ENCODE measurements at places on chromosomes 2 and 18.

GRCh38 chr2:48738806-48739205, 16.7 kb downstream of the LHCGR start:
- DNase-seq, result no peak

DNA sequence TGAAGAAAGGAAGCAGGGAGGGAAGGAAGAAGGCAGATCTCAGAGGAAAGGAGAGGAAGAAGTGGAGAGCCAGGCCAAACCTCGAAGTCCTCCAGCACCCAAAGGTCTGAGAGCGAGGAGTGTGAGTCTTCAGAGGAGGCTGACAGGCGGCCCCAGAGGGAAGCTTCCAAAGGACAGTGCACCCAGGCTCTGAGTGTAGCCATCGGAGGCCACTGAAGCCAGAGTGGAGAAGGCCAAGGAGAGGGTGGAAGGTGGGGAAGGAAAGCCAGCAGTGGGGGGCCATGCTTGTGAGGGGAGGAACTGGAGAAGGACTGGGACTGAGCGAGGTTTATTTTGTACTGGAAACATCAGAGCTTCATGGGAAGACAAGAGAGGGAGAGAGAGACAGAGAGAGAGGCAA, 6.0 kb downstream of the ATP6V1B1 start:
- no peak for DNase-seq

GRCh38 chr18:79508565-79509535, 113.1 kb downstream of the NFATC1 start:
- DNase-seq, result no peak

DNA sequence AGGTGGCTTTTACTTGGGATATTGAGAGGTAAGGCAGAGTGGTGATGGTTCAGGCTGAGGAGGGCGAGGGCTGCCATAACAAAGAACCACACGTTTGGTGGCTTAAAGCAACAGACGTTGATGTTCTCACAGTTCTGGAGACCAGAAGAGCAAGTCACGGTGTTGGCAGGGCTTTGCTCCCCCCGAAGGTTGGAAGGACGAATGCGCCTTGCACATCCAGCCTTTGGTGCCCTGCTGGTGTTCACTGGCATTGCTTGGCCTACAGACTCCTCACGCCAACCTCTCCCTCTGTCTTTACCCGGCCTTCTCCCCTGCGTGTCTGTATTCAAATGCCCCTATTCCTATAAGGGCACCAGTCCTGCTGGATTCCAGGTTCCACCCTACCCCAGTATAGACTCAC, 125.4 kb downstream of the TPO start:
- peak; percentile 19 for DNase-seq

DNA sequence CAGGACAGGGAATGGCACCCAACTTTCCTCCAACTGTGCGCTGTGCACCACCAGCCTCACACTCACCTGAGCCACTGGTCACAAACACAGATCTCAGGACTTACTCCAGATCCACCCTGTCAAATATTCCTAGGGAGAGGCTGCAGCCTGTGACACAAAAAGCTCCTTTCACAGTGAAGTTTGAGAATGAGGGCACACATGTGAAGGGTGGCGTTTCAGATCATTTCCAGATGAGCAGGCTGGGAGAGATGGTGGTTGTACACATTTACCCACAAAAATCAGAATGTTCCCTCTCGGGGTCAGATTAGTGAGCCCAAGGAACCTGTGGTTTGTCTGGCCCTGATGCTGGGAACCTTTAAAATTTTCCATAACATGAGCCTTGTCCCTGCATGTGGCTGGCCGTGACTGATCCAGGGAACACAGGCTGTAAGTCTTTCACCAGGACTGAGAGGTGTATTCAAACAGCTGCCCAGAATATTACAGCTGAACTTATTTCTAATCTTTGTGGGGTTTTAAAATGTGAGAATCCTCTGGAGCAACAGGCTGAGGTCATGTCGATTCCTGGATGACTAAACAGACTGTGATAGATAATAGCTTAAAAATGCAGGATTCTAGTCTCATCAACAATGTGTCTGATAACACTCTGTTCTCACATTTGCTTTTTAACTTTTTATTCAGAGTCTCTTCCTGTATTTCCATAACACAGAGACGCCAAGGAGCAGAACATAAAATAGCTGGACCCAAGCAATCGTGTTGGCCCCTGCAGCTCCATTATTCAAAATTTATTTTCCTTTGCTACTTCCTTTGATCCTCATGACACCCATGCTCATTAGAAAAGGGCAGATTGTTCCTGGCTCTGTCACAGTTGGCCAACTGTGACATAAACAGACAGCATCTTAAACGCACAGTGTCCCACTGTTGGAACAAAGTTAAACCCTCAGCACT, 35.5 kb downstream of the IL1R2 start:
- no peak for DNase-seq

- peak; percentile 56 for DNase-seq
Measured at GRCh38 chr2:100427627-100428258, 10.3 kb upstream of the CHST10 start.

GRCh38 chr2:188878716-188879115, 95.5 kb upstream of the COL3A1 start:
- no peak for DNase-seq

DNA sequence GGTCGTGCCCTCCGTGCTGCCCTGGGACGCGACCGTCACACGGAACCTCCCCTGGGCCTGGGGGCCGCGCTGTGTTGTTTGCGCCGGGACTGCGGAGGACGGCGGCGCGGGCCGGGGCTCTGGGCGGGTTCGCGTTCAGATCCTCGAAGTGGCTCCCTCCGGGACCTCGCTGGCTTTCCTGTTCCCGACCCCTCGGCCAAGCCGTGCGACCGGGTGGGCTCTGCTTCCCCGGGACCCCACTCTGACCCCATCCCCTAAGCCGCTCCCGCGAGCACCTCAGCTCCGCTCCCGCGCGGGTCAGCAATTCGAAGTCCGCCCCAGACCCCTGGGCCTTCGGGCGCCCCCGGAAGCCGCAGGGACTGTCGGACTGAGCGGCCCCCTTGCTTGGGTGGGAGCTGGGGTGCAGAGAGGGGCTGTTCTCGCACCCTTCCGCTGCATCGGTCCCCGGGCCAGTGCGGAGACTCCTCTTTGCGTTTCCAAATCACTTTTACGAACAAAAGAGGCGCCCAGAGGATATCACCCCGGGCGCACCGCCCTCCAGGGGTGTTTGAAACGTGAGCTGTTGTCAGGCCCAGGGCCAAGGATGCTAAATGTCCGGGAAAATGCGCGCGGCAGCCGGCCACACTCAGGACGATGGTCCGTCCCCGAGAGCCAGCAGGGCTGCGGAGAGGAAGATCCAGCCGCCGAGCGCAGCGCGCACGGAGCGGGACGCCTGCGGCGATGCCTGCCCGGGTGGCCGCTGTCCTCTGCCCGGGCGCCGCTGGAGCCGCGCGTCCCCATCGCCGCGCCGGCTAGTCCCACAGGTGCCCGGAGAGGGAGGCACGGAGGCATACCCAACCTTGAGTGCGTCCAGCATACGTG, 73.5 kb downstream of the ZCCHC2 start:
- DNase-seq, result peak; percentile 11

DNA sequence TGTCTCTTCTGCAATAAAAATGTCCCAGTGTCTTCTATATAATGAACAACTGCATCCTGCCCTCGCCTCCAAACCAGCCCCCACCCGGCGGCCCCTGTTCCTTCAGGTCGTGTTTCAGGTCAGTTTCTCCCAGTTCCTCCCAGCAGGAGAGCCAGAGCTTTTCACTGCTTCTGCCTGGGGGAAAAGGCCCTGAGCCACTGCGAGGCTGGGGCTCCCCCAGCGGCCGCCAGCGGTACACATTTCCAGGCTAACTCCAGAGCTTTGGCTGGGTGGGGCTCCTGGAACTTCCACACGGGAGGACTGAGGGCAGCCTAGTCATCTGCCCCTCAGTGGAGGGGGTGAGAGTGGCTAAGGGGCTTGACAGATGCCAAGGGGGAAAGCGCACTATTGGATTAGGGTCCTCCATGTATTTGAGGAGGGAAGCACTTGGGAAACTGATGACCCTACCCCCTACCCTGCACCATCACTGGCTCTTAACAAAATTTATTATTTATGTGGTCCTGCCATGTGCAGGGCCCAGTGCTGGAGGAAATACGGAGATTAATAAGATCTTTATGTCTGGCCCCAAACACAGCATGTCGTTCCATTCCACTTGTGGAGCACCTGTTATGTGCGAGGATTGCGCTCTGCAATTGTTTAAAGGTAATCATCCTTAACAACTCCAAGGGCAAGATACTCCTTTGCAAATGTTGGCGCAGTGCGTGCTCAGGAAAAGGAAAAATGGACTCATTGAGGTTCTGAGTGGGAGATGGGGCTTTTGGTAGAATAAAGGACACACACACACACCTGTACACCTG, 17.3 kb upstream of the CYS1 start:
- DNase-seq, result peak; percentile 40

DNA sequence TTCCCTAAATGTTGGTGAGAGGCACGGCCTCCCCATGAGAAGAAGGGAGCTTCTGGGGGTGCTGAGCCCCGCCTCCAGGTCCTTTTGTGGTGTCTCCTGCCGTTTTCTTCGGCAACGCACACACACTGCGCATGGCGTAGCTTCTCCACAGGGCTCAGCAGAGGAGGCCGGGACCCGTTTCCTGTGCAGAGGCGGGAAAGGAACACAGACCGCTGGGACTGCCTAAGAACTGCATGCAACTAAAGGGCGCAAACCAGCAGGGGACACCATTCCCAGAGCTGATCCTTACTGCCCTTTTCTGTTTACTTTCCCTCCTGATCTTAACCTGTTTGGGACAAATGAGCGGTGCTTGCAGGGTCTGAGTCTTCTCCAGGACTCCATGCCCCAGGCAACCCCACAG, 90.3 kb upstream of the CAPN13 start:
- no peak for DNase-seq

GRCh38 chr2:118123561-118124232, 35.4 kb downstream of the INSIG2 start:
- no peak for DNase-seq

- no peak for DNase-seq
Measured at GRCh38 chr2:99336804-99337112, 431 bp upstream of the EIF5B start.

DNA sequence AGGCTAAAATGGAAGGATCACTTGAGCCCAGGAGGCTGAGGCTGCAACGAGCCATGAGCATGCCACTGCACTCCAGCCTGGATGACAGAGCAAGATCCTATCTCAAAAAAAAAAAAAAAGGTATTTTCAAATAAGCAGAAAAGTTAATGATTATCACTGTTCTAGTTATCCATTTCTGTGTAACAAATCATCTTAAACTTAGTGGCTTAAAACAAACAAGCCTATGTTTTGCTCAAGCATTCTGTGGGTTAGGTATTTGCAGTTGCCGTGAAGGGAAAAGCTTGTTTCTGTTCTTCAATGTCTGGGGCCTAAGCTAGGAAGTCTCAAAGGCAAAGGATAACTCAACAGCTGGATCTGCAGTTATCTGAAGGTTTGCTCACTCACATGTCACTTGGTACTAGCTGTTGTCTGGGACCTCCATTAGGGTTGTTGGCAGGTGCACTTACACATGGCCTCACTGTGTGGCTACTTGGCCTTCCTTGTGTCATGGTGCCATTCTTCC, 14.1 kb downstream of the MFF start:
- no peak for DNase-seq

- peak; percentile 14 for DNase-seq
Measured at GRCh38 chr2:212892193-212892592, 259.2 kb downstream of the IKZF2 start.

- no peak for DNase-seq
Measured at GRCh38 chr2:74695663-74696062, 41.6 kb downstream of the SEMA4F start.

DNA sequence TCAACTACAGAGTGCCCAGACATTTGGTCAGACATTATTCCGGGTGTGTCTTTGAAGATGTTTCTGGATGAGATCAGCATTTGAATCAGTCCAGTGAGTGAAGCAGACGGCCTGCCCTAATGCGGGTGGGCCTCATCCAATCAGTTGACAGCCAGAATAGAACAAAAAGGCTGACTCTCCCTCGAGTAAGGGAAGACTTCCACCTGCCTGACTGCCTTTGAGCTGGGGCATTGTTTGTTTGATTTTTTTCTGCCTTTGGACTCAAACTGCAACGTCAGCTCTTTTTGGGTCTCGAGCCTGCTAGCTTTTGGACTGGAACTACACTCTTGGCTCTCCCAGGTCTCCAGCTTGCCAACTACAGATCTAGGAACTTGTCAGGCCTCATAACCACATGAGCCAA, 111.7 kb upstream of the AGAP1 start:
- DNase-seq, result no peak

DNA sequence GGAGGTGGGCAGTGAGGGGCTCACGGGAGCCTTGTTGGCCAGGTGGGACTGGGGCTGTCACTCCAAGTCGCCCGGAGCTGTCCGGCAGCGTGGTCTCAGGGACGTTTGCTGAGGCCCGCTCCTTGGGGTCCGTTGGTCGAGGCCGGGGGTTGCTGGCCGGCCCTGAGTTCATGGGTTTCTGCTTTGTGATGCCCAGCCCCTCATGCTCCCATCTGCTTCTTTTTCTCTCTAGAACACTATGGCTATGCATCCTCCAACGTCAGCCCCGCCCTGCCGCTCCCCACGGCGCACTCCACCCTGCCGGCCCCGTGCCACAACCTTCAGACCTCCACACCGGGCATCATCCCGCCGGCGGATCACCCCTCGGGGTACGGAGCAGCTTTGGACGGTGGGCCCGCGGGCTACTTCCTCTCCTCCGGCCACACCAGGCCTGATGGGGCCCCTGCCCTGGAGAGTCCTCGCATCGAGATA, 14.5 kb downstream of the NFATC1 start:
- DNase-seq, result no peak

- no peak for DNase-seq
Measured at GRCh38 chr2:234571620-234572407, 74.9 kb upstream of the ARL4C start.

DNA sequence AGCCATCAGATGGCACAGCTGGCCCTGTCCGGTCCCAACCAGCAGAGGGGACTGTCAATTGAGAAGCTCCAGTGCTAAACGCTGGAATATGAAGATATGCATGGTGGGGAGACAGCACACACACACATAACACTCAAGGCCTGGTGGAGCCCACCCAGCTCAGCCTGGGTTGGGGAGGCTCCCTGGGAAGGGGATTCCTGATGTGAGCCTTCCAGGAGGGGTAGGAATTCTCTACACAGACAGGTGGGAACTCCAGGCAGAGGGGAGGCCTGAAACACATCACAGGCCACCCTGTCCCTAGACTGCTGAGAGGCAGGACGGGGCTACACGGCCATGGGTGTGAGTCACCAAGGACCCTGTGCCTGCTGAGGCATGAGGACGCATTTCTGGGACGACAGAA, 49.4 kb upstream of the SH3RF3 start:
- DNase-seq, result no peak

All from NCI-H1092 treated with DMSO at 0.1 percent for 48 hours (cell line).